Left lung (tissue), 14 donors: ENCODE measurements at places on chromosomes 5 and 9. TPM values are rescaled to one million over a fixed set of nuclear protein-coding genes. Genes with fewer than 3 reads are reported as not detected.

GRCh38 chr9:136903041-136903554 is 16.8 kb downstream of the TRAF2 start:
- no peak for DNase-seq

DNA sequence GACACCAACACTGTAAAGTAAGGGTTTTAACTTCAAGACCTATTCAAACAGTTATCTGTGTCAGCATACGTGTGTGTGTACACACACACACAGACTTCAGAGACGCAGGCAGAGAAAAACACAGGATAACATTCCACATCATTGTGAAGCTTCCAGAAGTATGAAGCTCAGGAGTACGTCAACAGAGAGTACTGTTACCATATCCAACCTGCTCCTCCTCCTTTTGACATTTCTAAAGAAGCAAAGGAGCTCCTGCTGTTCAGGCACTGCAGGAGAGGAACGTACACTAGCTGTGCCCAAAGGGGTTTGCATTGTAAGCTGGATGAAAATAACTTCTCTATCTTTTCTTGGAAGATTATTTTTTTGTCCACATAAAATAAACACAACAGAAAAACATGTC is 180.7 kb downstream of the MEF2C start:
- no peak for DNase-seq

DNA sequence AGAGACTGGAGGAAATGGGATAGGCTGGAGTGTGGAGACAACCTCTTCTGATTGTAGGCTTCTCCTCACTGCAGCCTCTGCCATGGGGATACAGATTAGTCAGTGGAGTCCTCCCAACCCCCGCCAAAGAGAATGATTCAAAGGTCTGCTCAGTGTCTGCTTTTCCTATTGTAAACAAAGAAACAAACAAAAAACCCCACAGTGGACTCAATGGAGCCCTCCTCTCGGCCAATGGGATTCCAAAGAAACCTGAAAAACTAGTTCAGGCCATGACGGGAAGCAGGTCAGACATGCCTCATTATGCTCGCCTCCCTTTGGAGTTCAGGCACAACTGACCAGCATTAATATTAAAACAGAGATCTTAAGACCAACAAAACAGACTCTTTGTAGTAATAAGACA is 85.8 kb downstream of the SEC61B start:
- no peak for DNase-seq

DNA sequence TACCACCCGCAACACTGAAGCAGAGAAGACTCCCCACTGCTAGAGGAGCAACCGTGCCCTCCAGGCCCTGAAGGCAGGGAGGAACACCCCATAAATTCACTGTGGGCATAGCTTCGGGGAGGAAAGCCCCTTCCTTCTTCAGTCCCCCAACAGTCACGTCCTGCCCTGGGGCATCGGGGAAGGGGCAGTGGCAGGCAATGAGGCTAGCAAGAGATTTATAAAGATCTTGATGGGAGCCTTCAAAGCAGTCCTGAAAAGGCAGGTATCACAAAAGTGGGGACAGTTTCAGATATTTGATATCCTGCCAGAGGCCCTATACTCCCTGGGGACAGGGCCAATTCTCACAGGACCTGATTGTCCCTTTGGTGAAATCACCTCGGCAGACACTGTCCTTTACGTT is 16.9 kb upstream of the TRIM14 start:
- no peak for DNase-seq

GRCh38 chr9:33378121-33378795 is 24.1 kb downstream of the AQP7 start:
- no peak for DNase-seq

DNA sequence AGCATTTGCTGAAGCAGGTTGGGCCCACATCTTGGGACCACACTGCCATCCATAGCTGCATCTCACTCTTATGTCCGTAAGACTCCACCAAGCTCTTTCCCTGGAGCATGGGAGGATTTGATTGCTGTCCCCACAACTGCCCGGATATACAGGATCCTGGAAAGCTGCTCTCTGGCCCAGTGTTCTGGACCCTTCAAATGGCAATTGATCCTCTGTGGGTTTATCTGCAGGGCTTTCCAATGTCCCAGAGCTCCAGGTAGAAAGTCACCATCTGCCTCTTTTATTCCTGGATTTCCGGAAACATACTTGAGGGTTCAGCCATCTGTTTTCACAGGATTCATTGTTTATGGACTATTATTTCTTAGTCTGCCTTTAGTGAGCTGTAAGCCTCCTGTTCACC is 214.6 kb downstream of the SREK1 start:
- no peak for DNase-seq

GRCh38 chr9:118577121-118577520 is 792.1 kb downstream of the BRINP1 start:
- no peak for DNase-seq

- no peak for DNase-seq
Measured at GRCh38 chr9:133488686-133489252, 9.9 kb upstream of the SLC2A6 start.

DNA sequence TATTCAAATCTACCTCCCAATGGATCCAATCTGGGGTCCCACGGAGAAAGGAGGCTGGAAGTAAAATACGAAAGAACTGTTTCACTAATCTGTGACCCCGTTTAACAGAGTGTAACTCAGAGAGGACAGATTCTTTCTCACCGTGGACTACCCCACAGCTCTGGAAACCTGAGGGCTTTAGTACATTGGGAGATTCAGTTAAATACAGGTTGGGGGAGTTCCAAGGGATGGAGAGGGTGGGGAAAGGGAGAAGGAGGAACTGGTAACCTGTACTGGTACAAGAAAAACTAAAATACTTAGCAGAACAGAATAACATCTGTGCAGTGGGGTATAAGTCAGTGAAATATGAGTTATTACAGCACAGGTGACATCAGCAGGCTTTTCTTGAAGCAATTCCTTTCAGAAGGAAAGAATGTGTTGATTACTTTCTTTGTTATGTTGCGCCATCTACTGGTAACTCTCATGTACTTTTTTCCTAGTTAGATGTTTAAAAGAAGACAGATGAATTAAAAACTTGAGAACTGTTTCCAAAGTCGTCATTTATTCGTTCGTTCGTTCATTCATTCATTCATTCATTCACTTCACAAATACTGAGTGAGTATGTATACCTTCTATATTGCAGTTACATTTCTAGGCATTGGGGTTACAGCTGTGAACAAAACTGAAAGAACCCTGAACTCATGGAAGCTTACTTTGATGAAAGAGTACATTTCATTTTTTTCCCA is 30.0 kb upstream of the STOM start:
- DNase-seq: peak; percentile 63

- DNase-seq: no peak
Measured at GRCh38 chr5:91820874-91821273, 437.8 kb upstream of the ARRDC3 start.

DNA sequence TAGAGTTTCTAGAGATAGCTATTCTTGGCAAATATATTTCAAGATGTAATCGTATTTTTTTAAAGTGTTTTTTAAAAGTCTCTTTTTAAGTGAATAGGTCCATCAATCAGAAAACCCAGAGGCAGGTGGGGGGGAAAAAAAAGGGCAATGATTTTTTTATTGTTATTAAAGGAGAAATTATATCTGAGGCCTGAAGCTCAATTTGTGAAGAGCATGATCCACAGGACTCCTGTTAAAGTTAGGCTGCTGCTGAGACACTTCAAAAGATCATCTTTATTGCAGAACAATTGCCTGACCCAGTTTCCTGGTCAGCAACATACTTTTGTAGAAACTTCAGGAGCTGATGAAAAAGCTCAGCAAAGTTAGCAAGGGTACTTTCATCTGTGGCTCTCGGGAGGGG is 326.2 kb downstream of the RASEF start:
- no peak for DNase-seq

DNA sequence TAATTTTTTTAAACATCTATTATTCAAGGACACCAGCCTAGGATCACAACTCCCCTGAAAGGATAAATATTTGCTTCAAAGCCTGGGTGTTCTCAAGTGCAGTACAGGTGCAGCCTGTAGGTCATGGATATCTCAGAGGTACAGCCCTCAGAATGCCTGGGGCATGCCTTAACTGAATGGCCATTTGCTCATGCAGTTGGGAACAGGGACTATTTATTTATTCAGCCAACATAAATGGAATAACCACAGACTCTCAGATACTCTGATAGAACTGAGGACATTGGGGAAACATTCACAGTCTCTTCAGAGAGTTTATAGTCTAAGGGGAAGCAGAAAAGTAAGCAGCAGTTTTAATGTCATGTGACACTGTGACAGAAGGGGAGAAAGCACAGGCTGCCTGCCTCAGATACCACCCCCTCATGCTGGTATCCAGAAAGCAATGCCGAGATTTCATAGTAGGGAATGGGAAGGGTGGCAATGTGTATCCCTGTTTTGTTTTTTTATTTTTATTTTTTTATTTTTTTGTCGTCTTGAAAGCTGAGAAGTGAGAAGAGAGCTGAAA is 112.6 kb downstream of the MACIR start:
- no peak for DNase-seq

DNA sequence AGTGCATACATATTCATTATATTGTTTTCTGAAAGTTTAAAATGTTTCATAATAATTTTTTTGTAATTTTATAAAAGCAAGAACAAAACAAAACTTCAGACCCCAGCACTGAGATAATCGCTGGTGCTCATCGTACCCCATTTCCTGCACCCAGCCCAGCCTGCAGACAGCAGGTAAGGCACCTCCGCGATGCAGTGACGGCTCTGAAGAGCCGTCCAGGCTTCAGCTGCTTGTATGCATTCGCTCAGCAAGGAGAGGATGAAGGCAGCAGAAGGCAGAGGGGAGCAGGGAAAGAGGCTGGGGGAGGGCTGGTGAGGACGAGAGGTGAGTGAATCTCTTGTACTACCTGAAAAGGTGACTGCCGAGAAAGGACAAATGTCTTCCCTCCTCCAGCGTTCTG is 153.5 kb downstream of the TTLL11 start:
- DNase-seq: no peak

- no peak for DNase-seq
Measured at GRCh38 chr5:176793343-176793699, 17.0 kb upstream of the UNC5A start.

DNA sequence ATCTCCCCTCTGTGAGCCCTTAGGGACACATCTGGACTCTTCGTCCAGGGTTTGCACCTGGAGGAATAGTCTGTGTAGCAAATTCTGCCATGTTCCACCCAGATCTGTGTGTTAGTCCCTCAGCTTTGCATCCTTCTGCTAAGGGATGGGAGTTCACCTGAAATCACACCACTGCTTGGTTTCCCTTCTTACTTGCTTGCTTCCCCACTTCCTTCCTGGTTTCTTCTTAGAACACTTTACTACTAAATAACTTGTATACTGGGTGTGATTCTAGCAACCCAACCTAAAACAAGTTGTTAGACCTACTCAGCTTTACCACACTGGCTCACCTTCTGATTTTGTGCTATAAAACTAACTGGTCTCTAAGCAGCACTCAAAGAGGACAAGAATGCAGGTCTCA is 202.6 kb upstream of the MAP3K1 start:
- no peak for DNase-seq

DNA sequence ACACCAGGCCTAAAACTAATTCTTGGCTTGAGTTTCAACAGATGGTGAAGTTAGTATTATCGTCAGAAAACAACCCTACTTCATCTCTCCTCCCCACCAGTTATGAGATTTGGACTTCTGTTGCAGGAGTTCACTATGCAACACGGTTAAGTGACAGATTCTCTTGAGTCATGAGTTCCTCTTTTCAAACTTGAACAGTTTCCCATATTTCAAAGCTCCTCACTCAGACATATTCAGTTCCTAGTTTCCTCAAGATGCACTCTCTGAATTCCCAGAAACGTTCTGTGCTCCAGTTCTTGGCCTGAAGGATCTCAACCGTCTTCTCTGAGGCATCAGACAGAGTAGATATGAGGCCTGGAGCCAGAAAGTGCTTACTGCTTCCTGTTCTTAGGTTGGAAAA is 7.3 kb upstream of the PTGER4 start:
- DNase-seq: no peak

GRCh38 chr9:83472221-83472665 is 66.0 kb downstream of the FRMD3 start:
- DNase-seq: no peak

DNA sequence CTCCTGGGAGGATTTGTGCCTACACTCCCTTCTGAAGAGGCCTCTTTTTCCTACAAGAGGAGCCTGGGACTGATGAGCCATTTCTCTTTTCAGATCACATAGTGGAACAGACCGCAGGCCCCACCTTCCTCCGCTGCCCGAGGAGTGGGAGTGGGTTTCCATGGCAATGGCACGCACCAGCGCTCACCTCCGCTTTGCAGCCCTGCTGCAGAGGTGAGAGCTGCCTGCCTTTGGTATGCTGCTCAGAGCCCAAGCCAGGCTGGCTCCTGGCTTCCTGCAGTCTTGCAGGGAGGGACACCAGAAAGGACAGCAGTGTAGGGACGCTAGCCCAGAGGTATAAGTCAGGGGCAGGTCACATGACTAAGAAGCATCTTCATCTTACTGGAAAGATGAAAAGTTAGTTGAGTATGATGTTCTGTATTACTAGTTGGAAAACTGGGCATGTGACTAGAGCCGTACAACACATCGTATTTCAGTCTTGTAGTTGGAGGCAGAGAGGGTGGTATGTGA is 12.4 kb downstream of the PTTG1 start:
- DNase-seq: peak; percentile 78

- DNase-seq: no peak
Measured at GRCh38 chr5:88480801-88481499, 212.3 kb upstream of the TMEM161B start.

DNA sequence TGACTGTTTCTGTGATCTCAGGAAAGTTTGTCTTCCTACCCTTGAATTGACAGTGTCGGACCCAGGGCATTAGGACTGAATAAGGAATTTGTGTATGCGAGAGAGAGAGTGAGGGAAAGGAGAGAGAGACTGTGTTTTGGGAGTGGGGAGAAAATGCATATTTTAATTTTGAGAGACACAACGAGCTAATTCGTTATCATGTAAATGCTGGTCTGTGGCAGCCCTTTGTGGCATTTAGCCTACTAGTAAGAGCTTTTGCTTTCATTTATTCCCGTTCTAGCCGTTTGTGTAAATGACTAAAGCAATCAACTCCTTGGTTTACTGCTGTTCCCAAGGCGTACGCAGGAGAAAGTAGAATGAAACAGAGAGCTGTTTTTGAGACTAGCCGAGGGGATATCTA is 79.8 kb upstream of the MAMDC2 start:
- DNase-seq: no peak

- DNase-seq: no peak
Measured at GRCh38 chr5:145906401-145906800, 30.0 kb upstream of the SH3RF2 start.

- no peak for DNase-seq
Measured at GRCh38 chr9:125887172-125887571, 140.0 kb downstream of the PBX3 start.

- no peak for DNase-seq
Measured at GRCh38 chr5:143564417-143564816, 160.9 kb upstream of the NR3C1 start.

- peak; percentile 31 for DNase-seq
Measured at GRCh38 chr5:100777680-100778300, 125.3 kb downstream of the ST8SIA4 start.

GRCh38 chr9:137308057-137308619 is 6.1 kb upstream of the NRARP start:
- DNase-seq: no peak

The WDR55 gene
- polyA plus RNA-seq: 17.8 TPM

The CNTFR gene
- polyA plus RNA-seq: 33.2 TPM

The PCDHGB3 gene
- polyA plus RNA-seq: 2.6 TPM

The SNCAIP gene
- 16.0 TPM for polyA plus RNA-seq

The DDX4 gene
- 0.11 TPM for polyA plus RNA-seq

The CNTLN gene
- 15.0 TPM for polyA plus RNA-seq

The CEL gene
- polyA plus RNA-seq: 2.4 TPM

The CCL19 gene
- 1.4 TPM for polyA plus RNA-seq

The PDLIM4 gene
- polyA plus RNA-seq: 8.5 TPM

The BSPRY gene
- polyA plus RNA-seq: 8.9 TPM

The PCDHA3 gene
- polyA plus RNA-seq: 0.41 TPM
